ENCODE measurements at places on chromosomes 2 and 18. TPM values are rescaled to one million over a fixed set of nuclear protein-coding genes. Genes with fewer than 3 reads are reported as not detected.

The SIX2 gene
- total RNA-seq = not detected

The MYL1 gene
- total RNA-seq = not detected

The DCAF17 gene
- total RNA-seq = 19.7 TPM

The RGPD4 gene
- total RNA-seq = not detected

The CYBRD1 gene
- total RNA-seq = 2.7 TPM

The FAP gene
- not detected for total RNA-seq

The CCDC102B gene
- 1.7 TPM for total RNA-seq

The THSD7B gene
- not detected for total RNA-seq

The DUSP28 gene
- total RNA-seq = 9.6 TPM

The PDCD1 gene
- total RNA-seq = 8.3 TPM

The CCL20 gene
- not detected for total RNA-seq

The ADCYAP1 gene
- total RNA-seq = not detected

The IL1R1 gene
- total RNA-seq = 0.11 TPM

The IGFBP5 gene
- total RNA-seq = not detected

The SLC25A52 gene
- 0.20 TPM for total RNA-seq

The EFHD1 gene
- total RNA-seq = 1.1 TPM

The GCG gene
- total RNA-seq = not detected

The MSH6 gene
- total RNA-seq = 109 TPM

The SP5 gene
- total RNA-seq = 0.09 TPM

The ABCG8 gene
- not detected for total RNA-seq

The DUSP11 gene
- 30.9 TPM for total RNA-seq

The PRKCE gene
- 19.4 TPM for total RNA-seq

The C1QL2 gene
- total RNA-seq = not detected

The TTN gene
- total RNA-seq = 12.4 TPM

The LNPK gene
- total RNA-seq = 37.4 TPM

The PLGLB1 gene
- total RNA-seq = not detected

The CNDP1 gene
- total RNA-seq = not detected

The ANKRD30BL gene
- not detected for total RNA-seq

The TMEM87B gene
- 18.3 TPM for total RNA-seq

The MDH1B gene
- 0.09 TPM for total RNA-seq

The TEKT4 gene
- 0.59 TPM for total RNA-seq

The GPR45 gene
- total RNA-seq = not detected

The SPATA3 gene
- total RNA-seq = not detected

The COL5A2 gene
- 0.52 TPM for total RNA-seq

The SPHKAP gene
- total RNA-seq = not detected

The KCNS3 gene
- total RNA-seq = not detected

The SERPINB2 gene
- total RNA-seq = not detected

The GLS gene
- 173 TPM for total RNA-seq

The LRRTM1 gene
- not detected for total RNA-seq

The CRYGD gene
- total RNA-seq = not detected

The NTSR2 gene
- total RNA-seq = not detected

The TXNDC2 gene
- not detected for total RNA-seq

The ZNF396 gene
- 0.45 TPM for total RNA-seq

The HOXD1 gene
- total RNA-seq = not detected

The COL4A4 gene
- 0.07 TPM for total RNA-seq

The CCDC142 gene
- total RNA-seq = 30.4 TPM

The BOLL gene
- not detected for total RNA-seq

The LBH gene
- total RNA-seq = 71.7 TPM

The SNORC gene
- 1.6 TPM for total RNA-seq

The KRTCAP3 gene
- 3.8 TPM for total RNA-seq

The ZSWIM2 gene
- total RNA-seq = not detected

The MOCOS gene
- total RNA-seq = 0.30 TPM

The NCKAP5 gene
- not detected for total RNA-seq

The PTH2R gene
- total RNA-seq = 0.11 TPM

The CCDC150 gene
- 9.0 TPM for total RNA-seq

The ITGA4 gene
- total RNA-seq = 312 TPM

The CRYGC gene
- not detected for total RNA-seq

The PID1 gene
- total RNA-seq = not detected

The ANKRD53 gene
- total RNA-seq = not detected

All from T-helper 2 cell treated with Interferon-gamma antibody and Interleukin-4, amounts not matched to agents 100 ng/mL and 5 ng/mL, for 36 hours (primary cell).